ENCODE measurements at places on chromosomes 7 and 10. TPM values are rescaled to one million over a fixed set of nuclear protein-coding genes. Genes with fewer than 3 reads are reported as not detected.

DNA sequence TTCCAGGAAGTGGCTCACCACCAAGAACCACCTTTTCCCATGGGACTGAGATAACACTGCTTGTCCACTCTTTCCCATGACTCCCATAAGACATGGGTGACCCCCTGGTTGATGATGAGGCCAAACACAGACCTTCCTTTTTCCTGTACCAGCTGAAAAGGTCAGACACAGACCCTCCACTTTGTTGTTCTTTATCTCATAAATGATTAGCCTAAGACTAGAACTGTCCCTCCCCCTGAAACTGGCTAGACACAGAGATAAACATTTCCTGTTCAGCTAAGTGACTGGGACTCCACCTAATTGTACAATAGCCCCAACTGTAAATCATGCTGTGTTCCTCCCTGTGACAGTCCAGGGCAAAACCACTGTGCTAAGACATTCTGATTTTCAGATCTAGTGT is 8.2 kb upstream of the NRG3 start:
- peak; percentile 76 for DNase-seq

GRCh38 chr10:75418293-75418692 is 13.1 kb upstream of the LRMDA start:
- DNase-seq = no peak

DNA sequence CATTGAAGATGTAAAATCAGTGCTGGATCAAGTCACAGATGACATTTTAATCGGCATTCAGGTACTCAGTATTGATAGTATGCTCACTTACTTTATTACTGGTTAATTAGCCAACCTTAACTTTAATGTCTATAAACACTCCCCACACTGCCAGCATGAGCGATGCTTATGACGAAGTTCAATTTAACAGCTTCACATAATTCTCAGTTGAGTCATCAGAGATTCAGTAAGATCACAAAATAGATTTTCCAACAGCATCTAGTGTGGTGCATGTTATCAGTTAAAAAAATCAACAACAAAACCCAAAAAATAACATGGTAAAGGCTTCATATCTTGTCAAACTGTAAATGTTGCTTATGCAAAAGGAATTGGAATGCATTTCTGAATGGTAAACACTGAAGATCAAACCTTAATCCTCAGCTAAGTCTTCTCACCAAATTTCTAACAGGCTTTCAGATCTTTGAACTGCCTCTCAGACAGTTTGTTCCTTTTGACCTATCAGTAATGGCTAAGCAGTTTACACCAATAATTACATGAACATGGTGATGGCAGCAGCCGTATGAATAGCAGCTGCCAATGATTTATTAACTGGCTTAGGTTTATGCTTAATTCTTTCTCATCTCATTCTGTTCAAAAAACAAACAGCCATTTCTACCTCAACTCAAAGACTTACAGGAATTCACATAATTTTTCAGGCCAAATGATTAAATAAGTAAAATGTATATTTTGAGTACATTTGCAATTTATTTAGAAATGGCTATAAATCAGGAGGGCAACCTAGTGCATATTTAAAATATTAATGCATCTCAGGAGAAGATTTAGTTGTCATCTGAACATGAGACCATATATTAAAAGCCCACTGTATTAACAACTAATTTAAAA is 98.5 kb downstream of the CABCOCO1 start:
- peak; percentile 96 for DNase-seq

DNA sequence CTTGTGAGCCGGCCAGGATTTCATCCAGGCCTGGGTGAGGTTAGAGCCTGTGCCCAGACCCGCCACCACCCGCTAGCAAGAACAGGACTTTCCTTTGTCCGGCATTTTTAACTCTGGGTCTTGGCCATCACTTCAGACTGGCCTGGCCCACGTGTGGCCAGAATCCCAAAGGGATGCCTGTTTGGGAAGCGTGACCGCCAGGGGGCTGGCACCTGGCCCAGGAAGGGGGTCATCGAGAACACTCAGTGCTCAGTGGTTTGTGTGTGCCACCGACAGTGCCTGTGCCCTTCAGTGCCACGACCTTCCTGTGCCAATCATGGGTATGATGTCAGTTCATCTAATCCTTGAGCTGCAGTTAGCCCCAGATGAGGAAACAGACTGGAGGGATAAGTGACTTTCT is 85.0 kb downstream of the ZMIZ1 start:
- peak; percentile 60 for DNase-seq

GRCh38 chr10:29736366-29737073 is 101.7 kb upstream of the SVIL start:
- no peak for DNase-seq

- no peak for DNase-seq
Observed at GRCh38 chr7:116955801-116956476, 2.6 kb downstream of the ST7 start.

DNA sequence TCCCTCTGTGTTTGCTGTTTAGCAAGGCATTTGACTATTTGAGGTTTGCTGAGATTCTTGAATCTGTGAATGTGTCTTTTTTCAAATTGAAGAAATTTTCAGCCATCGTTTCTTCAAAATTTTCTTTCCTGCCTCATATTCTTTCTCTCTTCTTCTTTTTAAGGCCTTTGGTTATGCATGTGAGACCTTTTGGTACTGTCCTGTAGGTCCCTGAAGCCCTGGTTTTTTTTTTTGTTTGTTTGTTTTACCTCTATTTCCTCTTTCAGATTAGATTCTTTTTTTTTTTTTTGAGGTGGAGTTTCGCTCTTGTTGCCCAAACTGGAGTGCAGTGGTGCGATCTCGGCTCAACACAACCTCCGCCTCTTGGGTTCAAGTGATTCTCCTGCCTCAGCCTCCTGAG is 45.3 kb downstream of the MLLT10 start:
- DNase-seq = no peak

DNA sequence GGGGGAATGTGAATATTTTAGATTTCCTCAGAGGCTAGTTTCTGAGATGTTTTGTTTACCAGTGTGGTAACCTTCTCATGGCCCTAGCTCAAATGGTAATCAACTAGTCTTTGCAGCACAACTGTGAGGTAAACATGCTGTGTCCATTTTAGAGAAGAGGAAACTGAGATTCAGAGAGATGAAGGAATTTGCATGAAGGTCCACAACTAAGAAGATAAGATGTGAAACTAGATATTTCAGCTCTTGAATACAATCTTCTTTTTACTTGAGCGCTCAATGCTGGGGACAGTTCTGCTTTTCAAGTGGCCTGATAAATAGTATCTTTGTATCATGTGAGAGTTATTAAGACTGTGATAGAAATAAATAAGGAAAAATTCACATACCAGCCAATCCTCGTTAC is 245.4 kb downstream of the AUTS2 start:
- DNase-seq = no peak

DNA sequence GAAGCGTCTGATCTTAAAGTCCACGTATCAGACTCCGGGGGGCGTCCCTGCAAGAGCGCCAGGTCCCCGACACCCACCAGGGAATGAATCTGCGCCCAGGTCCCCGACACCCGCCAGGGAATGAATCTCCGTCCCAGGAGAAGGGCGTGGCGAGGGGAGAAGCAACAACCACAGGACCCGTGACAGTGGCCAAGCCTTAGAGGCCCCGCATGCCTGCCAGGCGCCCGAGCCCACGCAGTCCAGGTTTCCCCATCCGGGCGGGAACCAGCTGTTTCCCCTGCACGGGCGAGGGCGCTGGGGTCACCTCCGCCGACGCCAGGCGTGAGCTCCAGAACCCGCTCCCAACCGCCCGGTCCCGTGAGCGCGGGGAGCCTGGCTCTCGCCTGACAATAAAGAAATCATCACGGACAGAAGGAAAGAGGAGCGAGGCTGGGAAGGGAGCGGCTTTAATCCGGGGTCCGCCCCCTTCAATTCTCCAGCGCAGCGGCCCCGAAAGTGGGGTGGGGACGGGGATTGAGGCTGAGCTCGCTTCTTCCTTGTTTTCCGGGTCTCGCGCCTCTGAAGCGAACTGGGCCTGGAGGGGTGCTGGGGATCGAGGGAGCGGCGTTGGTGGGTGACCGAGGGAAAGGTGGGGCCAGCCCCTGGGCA is 29.0 kb upstream of the BMS1 start:
- no peak for DNase-seq

- no peak for DNase-seq
Observed at GRCh38 chr10:117005527-117006055, 604 bp upstream of the SHTN1 start.

DNA sequence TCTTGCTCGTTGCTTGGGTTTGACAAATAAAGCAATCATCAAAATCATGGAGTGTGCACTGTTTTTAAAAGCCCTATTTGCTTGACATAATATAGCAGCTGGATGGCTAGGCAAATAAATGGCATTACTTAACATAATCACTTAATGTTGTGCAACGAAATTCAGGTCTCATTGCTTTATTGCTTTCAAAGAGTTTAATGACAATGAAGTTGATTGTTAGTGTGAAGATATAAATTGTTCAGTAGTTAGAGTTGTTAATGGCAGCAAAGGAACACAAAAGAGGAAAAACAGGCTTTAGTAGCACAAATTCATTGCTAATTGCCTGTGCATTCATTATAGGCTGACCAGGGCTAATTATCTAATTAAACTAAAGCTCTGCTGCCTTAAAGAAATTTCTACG is 7.6 kb upstream of the ADO start:
- no peak for DNase-seq

- no peak for DNase-seq
Observed at GRCh38 chr10:131662851-131663250, 238.0 kb upstream of the PPP2R2D start.

GRCh38 chr10:62224606-62225005 is 44.0 kb downstream of the RTKN2 start:
- peak; percentile 76 for DNase-seq

DNA sequence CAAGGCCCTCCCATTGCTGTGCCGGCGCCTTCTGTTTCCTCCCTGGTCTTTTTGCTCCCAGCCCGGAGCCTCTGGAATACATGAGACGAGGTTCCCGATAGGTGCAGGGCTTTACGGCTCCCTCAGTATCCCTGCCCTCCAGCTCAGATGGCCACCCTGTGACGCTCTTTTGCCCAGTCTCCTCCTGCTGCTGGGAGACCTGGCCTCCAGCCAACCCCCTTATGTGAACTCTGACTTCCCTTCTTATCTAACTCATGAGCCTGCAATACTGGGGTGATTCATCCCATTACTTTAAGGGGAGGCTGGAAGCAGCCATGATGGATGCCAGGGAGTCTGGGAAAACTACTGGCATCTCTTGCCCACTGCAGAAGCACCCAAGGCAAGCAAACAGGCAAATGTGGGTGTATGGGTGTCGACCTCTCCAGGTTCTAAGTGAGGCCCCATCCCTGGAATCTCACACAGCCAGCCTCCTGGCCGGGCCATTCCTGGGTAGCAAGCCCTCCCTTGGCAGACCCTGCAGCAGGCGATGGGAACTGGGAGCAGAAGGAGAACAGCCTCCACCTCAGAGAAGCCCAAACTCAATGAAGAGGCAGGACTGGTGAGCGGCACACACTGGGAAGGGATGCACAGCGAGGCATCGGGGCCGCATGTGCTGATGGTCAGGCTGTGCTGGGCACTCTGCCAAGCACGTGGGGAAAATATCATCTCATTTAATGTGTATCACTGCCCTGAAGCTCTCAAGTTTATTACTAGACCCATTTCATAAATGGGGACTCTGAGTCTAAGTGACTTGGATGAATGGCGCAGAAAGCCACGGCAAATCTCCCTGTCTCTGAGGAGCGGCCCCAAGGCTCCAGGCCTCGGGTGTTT is 97.5 kb downstream of the FAM53B start:
- DNase-seq = peak; percentile 38

- peak; percentile 35 for DNase-seq
Observed at GRCh38 chr10:49539320-49539885, 482 bp upstream of the ERCC6 start.

- DNase-seq = no peak
Observed at GRCh38 chr7:36423633-36424032, 34.0 kb downstream of the ANLN start.

DNA sequence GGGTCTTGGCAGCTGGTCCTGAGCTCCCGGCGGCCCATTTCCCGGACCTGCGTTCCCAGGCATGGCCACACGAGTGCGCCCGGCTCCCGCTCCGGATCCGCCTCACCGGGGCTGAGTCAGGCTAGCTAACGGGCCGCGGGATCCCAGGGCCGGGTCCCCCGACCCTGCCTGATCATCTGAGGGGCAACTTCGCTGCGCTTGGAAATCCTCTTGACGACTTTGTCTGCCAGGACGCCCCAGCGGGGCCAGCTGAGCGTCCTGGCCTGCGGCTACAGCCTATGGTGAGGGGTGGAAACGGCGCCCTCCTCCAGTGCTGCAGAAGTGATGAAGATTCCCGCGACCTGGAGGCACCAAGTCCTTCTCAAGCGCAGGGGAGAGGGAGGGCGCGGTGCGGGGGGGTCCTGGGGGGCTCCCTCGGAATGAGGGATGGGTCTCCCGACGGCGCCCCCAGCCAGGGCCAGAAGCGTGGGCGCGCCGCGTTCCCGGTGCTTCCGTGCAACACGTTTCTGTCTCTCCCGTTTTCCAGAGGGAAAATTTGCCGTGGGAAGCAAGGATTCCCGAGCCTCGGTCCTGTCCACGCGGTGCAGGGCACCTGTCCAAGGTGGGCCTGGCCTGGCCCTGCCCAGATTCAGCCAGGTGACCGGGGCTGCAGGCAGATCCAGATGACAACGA is 212.4 kb downstream of the CCSER2 start:
- DNase-seq = no peak

GPR37 gene
- 4.2 TPM for total RNA-seq

CABCOCO1 gene
- total RNA-seq = 2.5 TPM

AGK gene
- 31.9 TPM for total RNA-seq

SHH gene
- total RNA-seq = 10.4 TPM

KCNH2 gene
- 1.2 TPM for total RNA-seq

DBNL gene
- 158 TPM for total RNA-seq

MRPL43 gene
- 54.9 TPM for total RNA-seq

ADRB1 gene
- total RNA-seq = not detected

IL6 gene
- total RNA-seq = 84.2 TPM

GIMAP6 gene
- total RNA-seq = 0.15 TPM

LSM5 gene
- total RNA-seq = 18.2 TPM

SFXN2 gene
- total RNA-seq = 5.6 TPM

Measured in renal cortical epithelial cell (primary cell).